ENCODE measurements at places on chromosomes 7 and 10.
A peak's percentile ranks its signal among the peaks of the same experiment; 100 is the strongest.

DNA sequence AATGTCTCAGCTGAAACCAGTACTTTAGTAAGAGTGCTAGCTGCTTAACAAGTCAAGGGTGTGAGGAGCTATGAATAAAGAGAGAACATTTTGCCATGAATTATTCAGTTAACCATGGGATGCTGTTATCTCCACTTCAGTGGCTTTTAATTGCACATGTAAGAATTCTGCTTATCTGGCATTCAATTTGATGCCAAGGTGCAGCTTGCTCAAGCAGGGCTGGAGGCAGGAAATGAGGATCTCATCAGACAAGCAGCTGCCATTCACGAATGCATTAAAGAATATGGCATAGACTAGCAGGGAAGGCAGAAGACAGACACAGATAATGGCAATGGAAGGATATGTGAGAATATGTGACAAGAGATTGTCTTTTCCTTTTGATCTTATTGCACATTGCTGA is 697.8 kb downstream of the NRG3 start:
- no peak for DNase-seq

- no peak for DNase-seq
Measured at GRCh38 chr7:49424109-49424508, 349.3 kb upstream of the VWC2 start.

DNA sequence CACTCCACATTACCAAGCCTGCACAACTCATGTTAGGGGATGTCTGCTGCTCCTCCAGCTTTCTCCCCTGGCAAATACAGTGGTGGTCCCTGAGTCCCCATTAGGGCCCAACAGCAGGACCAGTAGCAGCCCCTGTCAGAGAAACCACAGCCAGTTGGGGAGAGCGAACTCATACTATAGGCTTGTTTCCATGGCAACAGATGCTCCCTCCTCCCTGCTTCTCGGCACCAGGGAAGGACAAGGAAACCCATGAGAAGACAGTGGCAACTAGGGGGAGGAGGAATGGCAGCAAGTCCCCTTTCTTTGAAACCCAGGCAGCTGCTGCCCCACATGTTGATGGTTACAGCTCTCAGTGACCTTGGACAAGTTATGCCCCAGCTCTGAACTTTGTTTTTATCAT is 326.4 kb downstream of the KCNMA1 start:
- DNase-seq, result no peak

GRCh38 chr10:97771913-97772823 is at the start of gene SFRP5:
Gene SFRP5, minus strand, starts transcription at chr10:97771999. Its CDS starts 166 bp downstream, at chr10:97771833.
- no peak for DNase-seq

- no peak for DNase-seq
Measured at GRCh38 chr7:36054637-36055036, 98.4 kb upstream of the EEPD1 start.

GRCh38 chr10:125554016-125554703 is 128.8 kb downstream of the TEX36 start:
- no peak for DNase-seq

DNA sequence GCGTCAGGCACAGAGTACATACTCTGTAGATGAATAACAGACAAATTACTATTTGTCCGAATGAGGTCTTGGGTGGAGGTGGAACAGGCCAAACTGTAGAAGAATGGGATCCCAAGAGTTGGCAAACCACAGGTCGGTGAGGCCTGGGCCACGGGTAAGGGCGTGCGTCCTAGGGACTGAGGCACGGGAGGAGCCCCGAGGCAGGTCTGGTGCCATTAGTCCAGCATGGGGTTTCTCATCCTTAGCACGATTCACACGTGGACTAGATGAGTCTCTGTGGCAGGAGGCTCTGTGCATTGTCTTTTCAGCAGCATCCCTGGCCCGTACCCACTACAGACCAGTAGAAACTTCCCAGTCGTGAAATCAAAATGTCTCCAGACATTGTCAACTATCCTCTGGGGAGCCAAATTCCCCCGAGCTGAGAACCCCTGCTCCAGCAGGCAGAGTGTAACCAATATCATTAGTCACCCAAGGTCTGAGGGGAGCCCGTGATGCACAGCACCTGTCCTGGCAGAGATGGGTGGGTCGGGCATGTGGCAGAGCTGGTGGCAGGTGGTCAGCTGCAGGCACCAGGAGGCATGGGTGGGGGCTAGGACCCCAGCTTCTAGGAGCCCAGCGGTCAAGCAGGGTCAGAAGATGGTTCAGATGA is 61.3 kb downstream of the COL13A1 start:
- DNase-seq, result no peak

DNA sequence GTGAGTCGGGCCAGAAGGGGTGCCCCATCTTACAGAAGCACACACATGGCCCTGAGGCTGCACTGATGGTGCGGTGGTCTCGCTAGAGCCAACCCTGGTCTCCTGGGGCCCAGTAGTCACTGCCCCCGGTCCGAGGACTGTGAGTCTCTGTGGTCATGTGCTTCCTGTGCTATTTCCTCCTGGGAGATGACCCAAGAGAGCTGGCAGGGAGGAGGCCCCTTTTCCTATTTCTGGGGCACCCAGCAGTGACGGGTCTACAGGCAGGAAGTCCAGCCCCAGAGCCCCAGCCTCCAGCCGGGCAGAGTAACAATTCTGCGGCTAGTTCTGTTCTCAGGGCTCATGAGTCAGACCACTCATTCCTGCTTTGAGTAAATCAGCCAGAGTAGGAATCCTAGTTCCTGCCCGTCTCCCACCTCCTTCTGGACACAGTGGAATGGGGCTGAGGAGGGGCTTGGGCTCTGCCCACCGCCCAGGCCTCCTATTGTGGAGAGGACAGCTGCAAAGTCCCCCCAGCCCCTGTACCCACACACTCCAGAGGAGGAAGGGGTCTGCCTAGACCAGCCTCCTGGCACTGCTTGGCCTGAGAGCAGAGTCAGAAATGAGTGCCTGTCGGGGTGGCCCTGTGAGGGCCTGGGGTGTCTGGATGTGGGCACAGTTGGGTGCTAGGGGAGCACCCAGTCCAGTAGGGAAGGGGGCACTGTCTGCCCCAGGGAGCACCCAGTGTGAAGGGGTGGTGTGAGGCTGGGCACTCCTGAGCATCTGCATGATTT is 80.5 kb upstream of the PPIF start:
- no peak for DNase-seq

DNA sequence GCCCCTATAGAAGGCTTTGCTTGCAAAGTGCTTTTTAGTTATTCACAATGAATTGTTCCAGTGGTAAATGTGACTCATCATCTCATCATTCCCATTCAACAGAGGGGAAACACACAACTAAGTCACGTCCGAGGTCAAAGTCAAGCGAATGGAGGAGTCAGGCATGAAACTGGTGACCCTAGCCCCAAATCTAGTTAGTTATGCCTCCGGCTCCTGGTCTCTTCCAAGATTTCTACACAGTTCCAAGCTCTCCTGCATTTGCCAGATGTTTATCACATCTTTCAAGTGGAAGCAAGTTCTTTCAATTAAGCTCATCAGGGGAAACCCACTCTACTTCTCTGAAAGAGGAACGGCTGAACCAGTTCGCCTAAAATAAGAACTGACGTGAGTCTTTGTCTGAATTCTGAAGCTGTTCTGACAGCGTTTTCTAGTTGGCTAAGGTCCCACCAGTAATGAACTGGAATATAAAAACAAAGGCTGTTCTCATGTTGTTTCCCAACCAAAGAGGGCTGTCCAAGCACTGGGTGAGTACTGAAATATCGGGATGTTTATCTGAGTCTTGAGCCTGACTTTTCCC is 140.9 kb upstream of the NRBF2 start:
- DNase-seq, result no peak

DNA sequence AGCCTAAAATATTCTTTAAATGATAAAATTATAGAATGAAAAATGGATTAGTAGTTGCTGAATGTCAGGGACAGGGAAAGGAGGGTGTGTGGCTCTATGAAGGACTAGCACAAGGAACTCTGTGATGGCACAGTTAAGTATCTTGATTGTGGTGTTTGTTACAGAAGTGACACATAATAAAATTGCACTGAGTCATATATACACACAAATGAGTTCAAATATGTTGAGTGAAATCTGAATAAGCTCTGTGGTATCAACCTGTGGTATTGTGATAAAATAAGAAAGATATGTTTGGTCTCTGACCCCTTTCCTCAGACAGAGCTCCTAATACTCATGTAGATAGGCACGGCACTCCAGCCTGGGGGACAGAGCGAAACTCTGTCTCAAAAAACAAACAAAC is 181.5 kb upstream of the TRIM24 start:
- no peak for DNase-seq

DNA sequence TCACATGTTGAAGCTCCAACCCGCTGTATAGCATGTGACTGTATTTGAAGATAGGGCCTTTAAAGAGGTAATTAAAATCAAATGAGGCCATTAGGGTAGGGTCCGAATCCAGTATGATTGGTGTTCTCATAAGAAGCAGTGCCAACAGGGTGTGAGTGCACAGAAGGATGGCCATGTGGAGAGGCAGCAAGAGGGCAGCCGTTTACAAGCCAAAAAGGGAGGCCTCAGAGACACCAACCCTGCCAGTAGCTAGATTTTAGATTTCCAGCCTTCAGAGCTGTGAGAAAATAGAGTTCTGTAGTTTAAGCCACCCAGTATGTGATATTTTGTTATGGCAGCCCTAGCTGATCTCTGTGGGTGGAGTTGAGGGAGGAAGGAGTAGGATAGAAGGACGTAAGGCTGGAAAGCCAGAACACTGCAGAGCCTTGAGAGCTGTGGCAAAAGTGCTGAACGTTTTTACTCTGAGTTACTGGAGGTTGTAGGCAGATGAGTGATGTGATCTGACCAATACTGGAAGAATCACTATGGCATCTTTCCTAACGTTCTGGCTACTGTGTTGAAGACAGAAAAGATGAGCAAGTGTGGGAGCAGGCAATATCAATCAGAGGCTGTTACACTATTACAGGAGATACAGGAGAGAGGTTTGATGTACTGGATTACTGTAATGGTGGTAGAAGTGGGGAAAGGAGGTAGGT is 334.9 kb downstream of the ELMO1 start:
- no peak for DNase-seq

DNA sequence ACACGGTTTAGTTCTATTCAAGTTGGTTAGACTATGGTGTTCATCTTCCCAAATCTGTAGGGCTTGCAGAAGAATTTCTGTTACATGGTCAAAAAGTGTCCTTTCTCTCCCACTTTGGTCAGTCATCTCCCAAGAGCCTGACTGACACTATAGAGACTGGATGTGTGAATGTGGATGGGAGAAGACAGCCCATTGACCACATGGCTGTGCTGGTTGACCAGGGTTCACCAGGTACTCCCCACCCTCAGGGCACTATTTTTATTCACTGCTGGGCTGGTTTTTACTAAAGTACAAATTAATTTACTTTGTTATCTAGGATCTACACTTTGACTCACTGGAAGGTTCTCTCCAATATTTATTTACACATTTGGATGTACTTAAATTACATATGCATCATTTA is 2.3 kb downstream of the ZNF804B start:
- no peak for DNase-seq

GRCh38 chr10:72455889-72456595 is 101.3 kb upstream of the DNAJB12 start:
- no peak for DNase-seq

DNA sequence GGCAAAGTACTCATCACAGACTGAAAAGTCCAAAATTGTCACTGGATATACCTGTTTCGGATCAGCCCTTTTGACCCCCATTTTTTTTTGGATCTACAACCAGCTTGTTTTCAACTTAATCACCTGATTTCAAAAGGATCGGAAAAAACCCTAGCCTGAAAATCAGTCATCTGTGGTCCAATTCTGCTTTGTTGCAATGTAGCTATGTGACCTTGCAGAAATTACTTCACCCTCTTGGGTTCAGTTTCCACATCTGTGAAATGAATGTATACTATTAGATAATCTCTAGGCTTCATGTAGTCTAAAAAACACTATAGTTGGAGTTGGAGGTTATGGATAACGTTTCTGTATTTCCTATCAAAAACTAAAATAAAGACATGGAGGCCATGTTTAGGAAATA is 37.1 kb downstream of the STEAP4 start:
- DNase-seq, result no peak

- no peak for DNase-seq
Measured at GRCh38 chr7:2100278-2101208, 132.2 kb downstream of the MAD1L1 start.

DNA sequence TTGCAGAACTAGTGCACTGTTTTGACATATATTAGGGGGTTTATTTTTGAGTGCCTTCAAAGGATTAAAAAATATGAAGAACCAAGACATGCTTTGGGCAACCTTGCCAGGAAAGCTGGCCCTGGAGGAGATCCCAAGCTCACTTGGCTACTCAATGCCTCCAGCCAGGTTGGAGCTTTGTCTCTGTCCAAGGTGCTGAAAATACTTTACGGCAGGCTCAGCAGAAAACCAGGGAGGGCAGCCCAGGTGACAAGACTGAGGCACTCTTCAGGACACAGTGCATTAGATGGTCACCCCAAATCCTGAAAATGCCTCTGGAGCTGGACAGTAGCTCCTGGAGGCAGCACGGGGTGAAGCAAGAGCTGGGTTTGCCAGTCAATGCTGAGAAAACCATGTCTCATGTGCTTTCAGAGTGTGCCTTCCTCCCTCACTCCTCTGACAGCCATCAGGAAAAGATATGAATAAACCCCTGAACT is 5.8 kb upstream of the KCNH2 start:
- peak; percentile 37 for DNase-seq

DNA sequence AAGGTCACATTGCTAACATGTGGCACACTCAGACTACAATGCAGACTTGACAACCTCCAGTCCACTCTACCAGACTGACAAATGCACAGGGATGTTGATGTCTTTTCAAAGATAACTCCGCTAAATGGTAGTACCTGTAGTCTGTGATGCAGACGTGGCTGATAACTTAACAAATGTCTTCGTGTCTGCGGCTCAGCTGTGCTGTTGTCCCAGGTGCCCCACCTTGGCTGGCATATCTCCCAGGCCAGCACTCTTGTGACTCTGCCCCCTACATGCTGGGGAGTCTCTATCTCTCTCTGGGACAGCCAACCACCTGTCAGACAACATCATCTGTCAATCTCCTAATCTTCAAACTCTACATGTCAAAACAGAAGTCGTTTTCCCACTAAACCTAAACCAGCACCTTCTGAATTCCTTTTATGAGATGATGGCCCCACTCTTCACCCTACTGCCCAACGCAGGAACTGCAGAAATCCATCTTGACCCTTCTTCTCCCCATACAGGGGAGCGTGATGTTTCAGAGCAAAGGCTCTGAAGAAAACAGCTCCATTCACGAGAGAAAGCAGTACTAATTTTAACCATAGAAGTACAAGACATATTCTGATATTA is 156.4 kb downstream of the USP6NL start:
- DNase-seq, result no peak

DNA sequence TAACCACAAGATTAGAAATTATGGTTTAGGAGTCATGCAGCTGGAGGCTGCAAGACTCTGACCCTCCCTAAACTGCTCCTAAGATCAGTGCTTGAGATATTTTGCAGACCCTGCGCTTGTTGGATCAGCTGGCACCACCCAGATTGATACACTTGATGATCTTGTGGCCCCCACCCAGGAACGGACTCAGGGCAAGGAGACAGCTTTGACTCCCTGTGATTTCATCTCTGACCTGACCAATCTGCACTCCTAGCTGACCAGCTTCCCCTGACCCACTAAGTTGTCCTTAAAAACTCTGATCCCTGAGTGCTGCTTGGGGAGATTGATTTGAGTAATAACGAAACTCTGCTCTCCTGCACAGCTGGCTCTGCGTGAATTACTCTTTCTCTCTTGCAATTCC is 8.0 kb upstream of the RAB18 start:
- DNase-seq, result no peak

GRCh38 chr10:52615331-52615730 is 157.3 kb downstream of the MBL2 start:
- no peak for DNase-seq
